Nasal cavity respiratory epithelium epithelial cell of viscerocranial mucosa (primary cell): ENCODE measurements at places on chromosomes 4 and X. TPM values are rescaled to one million over a fixed set of nuclear protein-coding genes. Genes with fewer than 3 reads are reported as not detected.

Gene SH3TC1
- total RNA-seq = 23.6 and 65.5 TPM in 2 replicates

Gene HELT
- total RNA-seq = not detected in 2 replicates

Gene XKRX
- total RNA-seq = 0.64 and 1.0 TPM in 2 replicates

Gene NHSL2
- 0.07 TPM in 1 of 2 replicates, not detected in the other for total RNA-seq

Gene CFP
- total RNA-seq = under 0.01 and 0.07 TPM in 2 replicates

Gene PPEF2
- total RNA-seq = not detected in 2 replicates

Gene REPS2
- total RNA-seq = 0.68 and 3.6 TPM in 2 replicates

Gene RNF150
- total RNA-seq = 0.36 and 0.68 TPM in 2 replicates

Gene AADAT
- 0.68 and 3.6 TPM in 2 replicates for total RNA-seq

Gene MAP7D2
- 0.64 and 0.68 TPM in 2 replicates for total RNA-seq

Gene BEND2
- not detected in 2 replicates for total RNA-seq

Gene COL25A1
- 0.14 TPM in 1 of 2 replicates, not detected in the other for total RNA-seq

Gene SMIM10
- total RNA-seq = 0.07 TPM in 1 of 2 replicates, not detected in the other
